ENCODE measurements at places on chromosomes 3 and 15.

DNA sequence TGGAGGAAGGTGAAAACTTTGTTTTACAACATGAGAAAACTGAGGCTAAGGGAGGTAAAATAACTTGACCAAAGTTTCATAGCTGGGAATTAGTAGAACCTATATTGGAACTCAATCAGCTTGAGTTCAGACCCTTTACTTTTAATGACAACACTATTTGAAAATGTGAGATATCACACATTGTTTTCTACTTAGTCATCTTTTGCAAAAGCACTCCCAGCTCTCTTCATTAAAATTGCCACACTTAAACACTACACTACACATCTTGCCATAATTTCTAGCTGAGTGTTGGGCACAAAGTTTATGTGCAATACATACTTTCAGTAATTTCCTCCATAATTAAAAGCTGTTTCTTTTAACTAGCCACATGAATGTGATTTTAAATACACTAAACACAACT lies 230.4 kb upstream of the DCBLD2 start:
- no peak for DNase-seq

DNA sequence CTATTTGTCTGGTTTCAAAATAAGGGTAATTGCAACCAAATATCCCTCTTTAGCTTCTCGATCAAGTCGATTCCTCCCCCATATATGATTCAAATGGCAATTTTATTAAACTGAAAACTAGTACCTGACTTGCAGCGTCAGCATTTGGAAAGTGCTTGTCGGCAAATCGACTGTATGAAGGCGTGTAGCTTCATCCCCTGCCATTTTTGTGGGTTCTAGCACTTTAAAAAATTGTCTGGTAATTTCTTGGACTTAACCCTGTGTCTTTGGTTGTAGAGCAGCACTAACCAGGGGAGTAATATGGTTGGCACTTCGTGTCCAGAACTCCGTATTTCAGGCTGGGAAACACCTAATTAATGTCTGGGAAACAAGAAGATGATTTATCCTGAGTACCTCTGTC lies 573 bp downstream of the MME start:
- no peak for DNase-seq

DNA sequence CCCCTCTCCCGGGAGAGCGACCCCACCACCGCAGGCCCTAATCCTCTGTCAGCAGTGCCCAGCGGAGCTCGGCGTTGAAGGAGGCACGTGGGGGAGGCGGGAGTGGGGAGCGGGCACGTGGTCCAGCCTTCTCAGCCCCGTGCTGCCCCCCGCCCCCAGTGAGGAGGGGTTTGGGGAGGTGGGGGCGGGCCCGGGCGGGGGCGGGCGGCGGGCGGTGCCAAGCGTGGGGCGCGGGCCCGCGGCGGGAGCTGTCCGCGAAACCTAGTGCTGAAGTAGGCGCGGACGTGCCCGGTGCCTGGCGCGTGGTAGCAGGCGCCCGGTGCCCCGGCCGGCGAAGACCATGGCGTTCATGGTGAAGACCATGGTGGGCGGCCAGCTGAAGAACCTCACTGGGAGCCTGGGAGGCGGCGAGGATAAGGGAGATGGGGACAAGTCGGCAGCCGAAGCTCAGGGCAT lies at the start of gene CPLX3:
Gene CPLX3, plus strand, starts transcription at position 264 of the 456 bp plus-strand sequence. Its CDS starts 77 bp downstream, at position 341.
- no peak for DNase-seq

DNA sequence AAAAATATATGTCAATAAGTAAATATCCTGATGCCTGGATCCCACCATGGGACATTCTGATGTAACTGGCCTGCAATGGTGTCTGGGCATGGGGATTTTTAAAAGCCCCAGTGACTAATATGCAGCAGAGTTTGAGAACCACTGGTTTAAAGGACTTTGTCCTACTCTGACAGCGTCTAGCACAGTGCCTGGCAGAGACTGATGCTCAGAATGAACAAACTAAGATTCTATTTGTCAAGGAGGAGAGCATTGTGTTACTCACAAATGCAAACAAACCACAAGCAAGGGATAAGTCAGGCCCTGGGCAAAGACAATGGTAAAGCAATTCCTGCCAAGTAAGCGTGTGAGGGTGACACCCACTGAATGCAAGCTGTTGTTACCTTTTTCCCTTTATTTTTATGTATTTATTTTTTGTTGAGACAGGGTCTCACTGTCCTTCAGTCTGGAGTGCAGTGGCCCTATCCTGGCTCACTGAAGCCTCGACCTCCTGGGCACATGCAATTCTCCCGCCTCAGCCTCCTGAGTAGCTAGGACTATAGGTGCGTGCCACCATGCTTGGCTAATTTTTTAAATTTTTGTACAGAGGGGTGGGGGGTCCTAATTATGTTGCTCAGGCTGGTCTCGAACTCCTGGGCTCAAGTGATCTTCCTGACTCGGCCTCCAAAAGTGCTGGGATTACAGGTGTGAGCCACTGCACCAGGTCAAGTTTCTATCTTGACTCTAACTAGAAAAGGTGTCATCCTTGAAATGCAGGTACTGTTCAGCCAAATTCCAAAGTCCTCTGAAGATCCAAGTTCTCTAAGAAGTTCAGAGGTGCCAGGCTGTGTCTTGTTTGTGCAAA lies 909 bp upstream of the GPD1L start:
- DNase-seq, result no peak

GRCh38 chr15:100338971-100339444 lies 2.8 kb downstream of the ADAMTS17 start:
- DNase-seq, result no peak

- DNase-seq, result no peak
These were observed 6.2 kb upstream of the OXTR start for GRCh38 chr3:8775602-8776001.

DNA sequence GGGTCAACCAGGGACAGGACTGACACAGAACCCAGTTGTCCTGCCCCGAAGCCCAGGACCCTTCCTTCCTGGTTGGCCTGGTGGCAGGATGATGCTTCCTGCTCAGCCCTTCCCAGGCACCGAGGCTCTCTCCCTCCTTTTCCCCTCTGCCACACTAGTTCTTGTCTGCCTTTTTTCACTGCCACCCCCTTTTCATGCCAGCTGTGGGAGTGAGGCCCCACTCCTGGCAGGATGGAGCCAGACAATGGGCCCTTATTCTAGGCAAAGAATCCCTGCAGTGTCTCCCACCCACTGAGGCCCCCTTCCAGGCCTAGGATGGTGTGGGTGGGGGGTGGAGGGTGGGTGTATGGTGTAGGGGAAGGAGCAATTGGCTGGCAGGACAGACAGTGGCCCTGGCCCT lies 1.1 kb upstream of the SCAMP5 start:
- no peak for DNase-seq

GRCh38 chr3:37540786-37541185 lies 320.9 kb upstream of the CTDSPL start:
- DNase-seq, result no peak

DNA sequence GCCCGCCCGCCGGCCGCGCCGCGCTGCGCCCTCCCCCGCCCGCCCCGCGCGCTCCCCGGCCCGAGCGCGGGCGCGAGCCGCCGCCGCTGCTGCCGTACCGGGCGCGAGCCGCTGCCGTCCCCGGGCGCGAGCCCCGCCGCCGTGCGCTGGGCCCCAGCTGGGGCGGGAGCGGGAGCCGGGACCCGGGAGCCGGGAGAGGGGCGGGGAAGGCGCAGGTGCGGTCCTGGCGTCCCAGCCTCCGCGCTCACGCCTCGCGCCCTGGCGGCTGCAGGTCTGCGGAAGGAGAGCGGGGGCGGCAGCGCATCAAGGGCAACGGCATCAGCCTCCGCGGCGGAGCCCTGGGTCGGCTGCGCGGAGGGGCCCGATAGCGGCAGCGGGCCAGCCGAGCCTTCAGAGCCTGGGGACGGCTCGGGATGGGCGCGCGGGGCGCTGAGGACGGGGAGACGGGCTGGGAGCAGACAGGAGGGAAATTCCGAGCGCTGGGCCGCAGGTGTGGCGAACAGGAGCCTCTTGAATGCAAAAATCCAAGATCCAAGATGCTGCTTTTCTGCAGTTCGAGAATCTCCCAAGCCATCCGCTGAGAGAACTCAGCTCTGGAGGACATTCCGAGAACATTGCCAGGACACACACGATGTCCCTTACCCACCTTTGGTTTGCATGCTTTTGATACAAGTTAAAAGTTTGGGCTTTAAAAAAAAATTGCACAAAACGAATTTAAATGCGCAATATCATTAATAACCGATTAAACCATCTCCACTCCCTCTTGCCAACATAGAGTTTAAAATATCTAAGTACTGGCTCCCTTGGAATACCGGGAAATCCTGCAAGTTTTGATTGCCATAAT lies 251.1 kb downstream of the TJP1 start:
- DNase-seq, result no peak

DNA sequence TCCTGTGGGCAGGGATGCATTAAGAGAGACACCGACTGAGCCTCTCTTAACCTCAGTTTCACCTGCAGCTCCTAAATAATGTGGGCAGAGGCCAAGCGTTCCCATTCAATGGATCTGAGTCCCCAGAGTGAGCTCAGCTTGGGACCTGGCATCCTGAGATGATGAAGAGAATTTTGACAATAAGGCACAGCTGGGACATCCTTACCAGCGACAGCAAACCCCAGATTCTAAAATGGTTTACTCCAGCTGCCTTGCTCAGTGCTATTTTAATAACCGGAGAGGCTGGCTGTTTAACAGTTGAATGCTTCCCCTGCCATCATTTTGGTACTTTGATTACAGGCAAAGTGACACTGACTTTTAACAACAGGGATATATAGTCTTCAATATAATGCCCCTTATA lies 123.7 kb downstream of the WDR76 start:
- no peak for DNase-seq

GRCh38 chr3:81692766-81693165 lies 68.7 kb downstream of the GBE1 start:
- no peak for DNase-seq

GRCh38 chr3:64667138-64667537 lies 20.7 kb downstream of the ADAMTS9 start:
- no peak for DNase-seq

DNA sequence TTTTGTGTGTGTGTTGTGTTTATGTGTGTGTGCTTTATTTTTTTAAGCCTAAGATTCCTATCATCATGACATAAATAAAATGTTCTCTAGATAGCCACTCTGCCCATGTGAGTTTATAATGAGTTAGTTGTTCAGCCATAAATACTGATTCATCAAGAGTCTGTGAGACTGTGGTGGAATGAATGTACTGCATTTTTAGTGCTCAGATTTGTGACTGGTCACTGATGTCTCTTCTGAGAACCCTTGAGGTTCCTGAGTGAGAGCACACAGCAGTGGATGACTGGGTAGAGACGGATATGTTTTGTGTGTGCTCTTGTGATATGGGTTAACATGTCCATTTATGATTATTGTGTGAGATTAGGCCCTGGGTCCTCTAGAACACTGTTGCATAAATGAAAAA lies 51.2 kb downstream of the SETD5 start:
- no peak for DNase-seq

DNA sequence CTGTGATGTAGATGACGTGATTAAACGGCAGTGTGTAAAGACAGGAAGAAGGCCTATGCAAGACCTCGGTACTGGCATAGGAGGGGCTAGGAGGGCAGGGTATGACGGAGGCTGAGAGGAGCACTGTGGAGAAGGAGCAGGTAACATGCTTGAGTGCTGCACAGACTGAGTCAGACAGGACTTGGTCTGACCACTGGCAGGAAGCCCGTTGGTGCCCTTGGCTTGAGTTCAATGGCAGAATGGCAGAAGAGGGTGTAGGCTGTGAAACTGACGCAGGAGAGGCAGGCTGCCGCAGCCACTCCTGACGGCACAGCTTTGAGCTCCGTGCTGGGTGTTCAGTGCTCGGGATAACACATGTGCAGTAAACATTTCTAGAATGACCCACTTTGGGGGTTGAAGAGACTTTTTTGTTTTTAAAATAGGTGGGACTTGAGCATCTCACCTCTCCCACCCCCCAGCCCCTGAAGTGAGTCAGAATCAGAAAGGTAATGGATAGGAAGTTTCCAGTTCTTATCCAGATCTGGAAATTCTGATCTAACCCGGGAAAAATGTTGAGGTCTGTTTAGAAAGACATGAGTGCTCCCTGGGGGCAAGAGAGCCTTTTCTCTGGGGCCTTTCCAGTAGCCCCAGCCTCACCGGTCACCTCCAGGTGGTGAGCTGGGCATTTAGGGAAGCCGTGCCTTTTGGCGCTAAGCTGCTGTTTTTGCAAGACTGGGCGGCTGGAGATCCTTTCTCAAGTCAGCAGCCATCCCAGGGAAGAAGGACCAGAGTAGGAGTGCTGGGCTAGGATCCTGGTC lies 126.4 kb downstream of the RPLP1 start:
- DNase-seq, result no peak

GRCh38 chr3:160801386-160802118 lies 45.5 kb downstream of the PPM1L start:
- no peak for DNase-seq

GRCh38 chr15:41513506-41514227 lies at the start of gene LTK:
Gene LTK, minus strand, starts transcription at chr15:41513827. Its CDS starts 118 bp downstream, at chr15:41513709.
- no peak for DNase-seq

- DNase-seq, result no peak
These were observed 47.5 kb upstream of the SSR3 start for GRCh38 chr3:156602424-156602823.

DNA sequence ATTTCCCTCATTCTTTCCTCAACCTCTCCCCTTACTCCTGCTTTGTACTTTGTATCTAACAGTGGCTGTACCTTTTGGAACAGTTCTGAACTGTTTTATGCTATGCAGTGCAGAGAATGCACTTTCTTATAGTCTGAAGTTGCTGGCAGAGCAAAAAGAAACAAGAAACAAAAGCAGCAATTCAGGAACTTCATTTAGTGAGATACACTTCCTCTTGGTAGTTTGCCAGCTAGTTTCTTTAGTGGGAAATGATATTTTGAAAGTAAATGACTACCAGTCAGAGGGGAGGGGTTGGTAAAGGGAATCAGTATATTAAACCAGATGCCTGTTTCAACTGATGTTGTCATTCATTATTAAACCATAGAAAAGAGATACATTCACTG lies 55.0 kb upstream of the CHD2 start:
- no peak for DNase-seq

GRCh38 chr3:149007567-149008257 lies 16.4 kb downstream of the GYG1 start:
- DNase-seq, result no peak

DNA sequence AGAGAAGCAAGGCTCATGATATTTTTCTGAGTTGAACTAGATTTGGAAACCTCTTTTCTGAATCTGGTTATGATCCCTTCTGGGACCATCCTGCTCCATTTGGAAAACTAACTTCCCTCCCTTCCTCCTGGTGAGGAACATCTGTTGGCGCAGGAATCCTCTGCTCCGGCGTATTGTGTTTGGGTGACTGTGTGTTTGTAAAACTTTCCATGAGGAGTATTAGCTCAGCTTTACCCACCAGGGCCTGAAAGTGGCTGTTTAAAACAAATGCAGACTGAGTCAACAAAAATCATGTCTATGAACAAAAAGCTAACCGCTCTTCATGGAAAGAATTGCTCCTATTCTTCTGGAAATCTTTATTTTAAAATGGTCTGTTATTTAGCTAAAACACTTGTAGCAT lies 17.7 kb downstream of the STARD9 start:
- DNase-seq, result no peak

DNA sequence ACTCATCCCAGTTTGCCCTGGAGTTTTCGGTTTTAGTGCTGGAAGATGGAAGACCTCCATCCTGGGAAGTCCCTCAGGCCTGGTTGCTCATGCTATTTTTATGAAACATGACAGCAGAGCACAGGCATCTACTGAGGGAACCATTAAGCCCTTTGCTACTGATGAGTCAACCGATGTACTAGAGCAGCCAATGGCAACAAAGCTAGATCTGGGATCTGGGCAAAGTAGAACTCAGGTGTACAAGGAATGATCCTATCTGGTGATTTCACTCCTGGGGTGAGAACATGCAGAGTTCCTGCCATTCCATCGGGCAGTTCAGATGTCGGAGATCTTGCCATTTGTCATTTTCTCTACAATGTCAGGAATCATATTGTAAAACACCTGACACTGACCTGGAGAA lies 166.2 kb upstream of the NSMCE3 start:
- DNase-seq, result no peak
